ENCODE measurements at places on chromosomes 1 and 21.
A peak's percentile ranks its signal among the peaks of the same experiment; 100 is the strongest.

DNA sequence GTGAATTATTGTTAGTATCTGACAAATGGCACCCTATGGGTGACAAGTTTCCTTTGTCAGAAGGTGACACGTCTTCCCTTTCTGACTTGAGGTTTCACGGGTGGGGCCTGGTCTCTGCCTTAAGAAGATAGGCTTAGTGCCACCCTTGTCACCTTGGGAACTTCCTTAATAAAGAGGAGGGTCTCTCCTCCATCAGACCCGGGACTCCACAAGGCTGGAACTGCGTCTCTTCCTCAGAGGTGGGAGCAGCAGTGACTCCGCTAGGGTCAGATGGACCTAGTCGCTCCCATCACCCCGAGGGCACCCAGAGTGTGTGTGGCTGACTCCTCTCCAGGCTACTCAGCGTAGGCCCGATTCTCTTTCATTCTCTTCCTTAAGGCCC, 774 bp upstream of the WDTC1 start:
- DNase-seq: peak; percentile 2

- no peak for DNase-seq
Observed at GRCh38 chr21:34201001-34201400, 127.6 kb downstream of the MRPS6 start.

DNA sequence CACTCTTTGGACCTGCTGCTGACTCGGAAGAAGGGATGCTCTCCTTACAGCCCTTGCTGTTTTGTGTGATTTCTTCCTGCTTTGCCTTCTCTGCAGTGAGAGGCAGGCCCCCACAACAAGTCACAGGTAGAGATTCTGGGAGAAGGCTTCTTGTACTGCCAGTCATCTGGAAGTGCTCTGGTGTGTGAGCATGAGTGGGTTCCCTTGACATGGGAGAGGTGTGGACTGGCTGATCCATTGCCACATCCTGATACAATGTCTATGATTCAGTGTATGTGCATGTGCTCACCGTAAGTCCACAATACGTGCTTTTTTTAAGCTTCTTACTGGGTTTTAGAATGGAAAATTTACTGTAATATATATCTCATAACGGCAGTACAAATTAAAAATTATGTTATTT, 46.0 kb upstream of the PLA2G4A start:
- DNase-seq: no peak

GRCh38 chr1:153786038-153786790, 11.0 kb downstream of the SLC27A3 start:
- no peak for DNase-seq

DNA sequence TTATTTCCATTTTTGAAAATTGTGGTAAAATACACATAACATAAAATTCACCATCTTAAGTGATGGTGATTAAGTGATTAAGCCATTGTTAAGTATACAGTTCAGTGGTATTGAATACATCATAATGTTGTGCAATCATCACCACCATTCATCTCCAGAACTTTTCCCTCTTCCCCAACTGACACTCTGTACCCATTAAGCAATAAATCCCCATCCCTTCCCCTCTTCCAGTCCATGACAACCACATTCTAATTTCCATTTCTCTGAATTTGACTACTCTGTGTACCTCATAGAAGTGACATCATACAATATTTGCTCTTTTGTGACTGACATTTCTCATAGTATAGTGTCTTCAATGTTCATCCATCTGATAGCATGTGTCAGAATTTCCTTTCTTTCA, 124.8 kb downstream of the DISC1 start:
- DNase-seq: no peak

- peak; percentile 100 for DNase-seq
Observed at GRCh38 chr1:153922972-153923925, at the start of gene GATAD2B. Gene GATAD2B (minus strand): TSS chr1:153922972. CDS start chr1:153828347, 94,625 bp downstream.

- no peak for DNase-seq
Observed at GRCh38 chr1:11279630-11280029, 6.6 kb downstream of the UBIAD1 start.

DNA sequence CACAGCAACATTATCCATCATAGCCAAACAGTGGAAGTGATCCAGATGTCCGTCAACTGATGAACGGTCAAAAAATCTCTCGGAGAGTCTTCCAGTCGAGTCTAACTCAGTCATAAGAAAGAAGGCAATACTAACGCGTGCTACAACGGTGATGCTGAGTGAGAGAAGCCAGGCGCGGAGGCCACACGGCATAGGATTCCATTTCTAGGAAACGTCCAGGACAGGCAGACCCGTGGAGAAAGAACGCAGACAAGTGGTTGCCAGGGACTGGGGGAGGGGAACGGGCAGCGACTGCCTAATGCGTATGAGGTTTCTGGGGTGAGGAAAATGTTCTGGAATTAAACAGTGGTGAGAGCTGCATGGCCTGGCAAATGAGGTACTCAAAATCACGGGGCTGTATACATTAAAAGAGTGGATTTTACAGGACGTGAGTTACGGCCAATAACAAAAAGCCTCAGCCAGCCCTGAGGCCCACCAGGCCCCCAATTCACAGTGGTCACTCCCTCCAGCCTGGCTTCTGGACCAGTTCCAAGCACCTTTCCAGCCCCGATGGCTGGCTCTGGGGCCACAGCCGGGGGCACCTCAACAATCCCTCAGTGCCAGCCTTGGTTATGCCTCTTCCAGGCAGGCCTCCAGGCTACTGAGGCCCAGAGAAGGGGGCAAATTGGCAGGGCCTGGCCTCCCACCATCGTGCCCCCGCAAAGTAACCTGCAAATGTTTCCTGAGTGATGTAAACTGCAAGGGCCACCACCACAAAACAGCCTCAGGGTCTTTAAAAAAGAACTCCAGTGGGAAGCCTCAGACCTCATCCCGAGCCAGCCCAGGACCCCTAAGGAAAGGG, 3.4 kb downstream of the WNT9A start:
- DNase-seq: no peak

DNA sequence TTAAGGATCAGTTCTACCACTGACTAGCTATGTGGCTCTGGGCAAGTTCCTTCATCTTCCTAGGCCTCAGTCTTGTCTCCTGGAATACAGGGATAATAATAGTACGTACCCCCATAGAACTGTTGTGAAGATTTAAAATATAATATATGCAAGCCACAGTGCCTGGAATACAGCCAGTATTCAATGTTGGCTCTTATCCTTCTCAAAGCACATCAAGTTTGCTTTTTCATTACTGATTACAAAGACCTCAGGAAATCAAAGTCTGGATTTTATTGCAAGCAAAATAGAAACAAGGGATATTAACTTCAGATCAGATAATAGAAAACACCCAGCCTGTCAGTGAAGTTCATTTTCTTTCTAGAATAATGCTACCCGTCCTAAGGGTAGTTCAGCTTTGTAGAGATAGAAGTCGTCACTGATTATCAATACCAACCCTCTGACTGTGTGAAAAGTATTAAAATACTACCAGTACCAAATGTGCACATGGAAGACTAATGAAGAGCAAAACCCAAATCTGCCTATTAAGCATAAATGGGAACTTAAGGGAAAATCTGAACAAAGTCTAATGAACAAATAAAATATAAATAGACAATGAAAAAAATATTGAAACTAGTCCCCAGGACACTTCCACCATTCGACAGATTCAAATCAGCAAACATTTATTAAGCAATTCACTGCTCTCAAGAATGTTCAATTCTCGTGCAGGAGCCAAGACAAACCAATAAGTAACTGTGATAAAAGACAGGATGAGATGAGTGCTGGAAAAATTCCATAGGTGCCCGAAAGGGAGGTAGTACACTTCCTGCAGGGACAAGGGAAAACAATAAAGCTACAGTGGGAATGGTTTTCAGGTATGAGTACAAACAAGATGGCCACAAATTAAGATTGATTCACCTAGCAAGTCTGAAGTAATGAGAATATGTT, 206.2 kb downstream of the SMYD3 start:
- DNase-seq: peak; percentile 24

DNA sequence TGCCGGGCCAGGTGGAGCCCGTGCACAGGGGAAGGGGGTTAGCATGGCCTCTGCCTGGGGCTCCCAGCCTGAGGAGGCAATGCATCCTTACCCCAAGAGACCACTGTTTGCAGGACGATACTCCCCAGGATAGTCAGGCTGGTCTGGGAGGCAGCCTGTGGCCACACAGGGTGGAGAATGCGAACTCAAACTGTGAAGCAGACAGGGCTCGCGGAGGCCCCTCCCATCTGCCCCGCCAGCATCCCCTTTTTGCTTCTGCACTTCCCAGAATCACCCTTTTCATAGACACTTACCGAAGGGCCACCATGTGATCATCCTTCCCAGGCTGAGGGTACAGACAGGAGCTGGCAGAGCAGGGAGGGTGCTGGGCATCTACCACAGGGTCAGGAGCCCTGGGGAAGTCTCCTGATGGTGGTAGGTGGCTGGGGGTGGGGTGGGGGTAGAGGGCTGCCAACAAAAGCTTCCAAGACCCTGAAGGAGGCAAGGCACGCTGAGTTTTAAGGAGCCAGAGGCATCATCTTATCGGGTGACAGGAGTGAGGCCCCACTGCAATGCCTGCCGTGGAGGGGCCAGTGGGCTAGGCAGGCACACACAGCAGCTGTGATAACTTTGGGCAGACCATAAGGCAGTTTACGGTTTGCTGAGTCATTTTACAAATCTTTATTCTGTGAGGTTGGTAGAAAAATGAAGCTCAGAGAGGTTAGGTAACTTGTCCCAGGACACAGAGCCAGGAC, 31.3 kb upstream of the BTG2 start:
- no peak for DNase-seq

DNA sequence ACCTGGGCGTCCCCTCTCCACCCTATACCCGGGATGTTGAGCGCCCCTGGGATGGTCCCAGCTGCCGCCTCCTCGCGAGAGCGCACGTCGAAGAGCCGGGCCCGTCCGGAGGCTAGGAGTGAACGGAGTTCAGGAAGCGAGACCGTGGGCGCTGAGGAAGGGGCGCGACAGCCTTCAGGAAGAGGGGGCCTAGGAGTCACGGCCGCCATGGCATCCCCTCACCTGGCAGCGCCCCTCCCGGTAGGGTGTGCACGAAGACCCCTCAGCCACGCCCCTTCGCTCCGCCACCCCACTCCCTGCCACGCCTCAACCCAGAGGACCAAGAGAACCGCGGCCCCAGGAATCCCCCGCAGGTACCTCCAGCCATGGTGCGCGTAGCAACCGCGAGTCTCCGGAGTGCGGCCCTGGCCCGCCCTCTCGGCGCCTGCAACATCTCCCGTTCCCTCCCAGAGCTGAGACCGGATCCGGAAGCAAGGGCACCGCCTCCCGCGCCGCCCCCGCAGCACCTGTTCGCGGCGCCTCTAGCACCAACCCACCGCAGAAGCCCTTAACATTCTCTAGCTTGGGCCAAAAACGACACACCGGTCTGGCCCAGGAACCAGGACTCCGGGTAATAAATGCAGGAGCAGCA, at the start of gene TSTD1:
Gene TSTD1, minus strand, starts transcription at position 442 of the 631 bp plus-strand sequence. Its CDS starts 75 bp downstream, at position 367.
- DNase-seq: peak; percentile 62

GRCh38 chr1:11693024-11693590, 1.6 kb downstream of the DRAXIN start:
- DNase-seq: peak; percentile 93

DNA sequence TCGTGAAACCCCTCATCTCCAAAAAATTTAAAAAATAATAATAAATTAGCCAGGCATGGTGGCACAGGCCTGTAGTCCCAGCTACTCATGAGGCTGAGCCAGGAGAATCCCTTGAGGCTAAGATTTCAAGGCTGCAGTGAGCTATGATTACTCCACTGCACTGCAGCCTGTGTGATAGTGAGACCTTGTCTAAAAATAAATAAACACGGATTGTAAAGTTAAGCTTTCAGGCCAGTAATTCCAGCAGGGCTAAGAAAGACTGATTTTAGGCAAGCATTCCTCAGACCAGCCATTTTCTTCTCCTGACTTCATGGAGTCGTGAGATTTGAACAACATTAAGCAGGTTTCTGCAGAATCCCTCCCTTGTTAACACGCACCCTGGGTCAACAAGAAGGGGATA, 77.2 kb upstream of the EFHD2 start:
- DNase-seq: no peak

DNA sequence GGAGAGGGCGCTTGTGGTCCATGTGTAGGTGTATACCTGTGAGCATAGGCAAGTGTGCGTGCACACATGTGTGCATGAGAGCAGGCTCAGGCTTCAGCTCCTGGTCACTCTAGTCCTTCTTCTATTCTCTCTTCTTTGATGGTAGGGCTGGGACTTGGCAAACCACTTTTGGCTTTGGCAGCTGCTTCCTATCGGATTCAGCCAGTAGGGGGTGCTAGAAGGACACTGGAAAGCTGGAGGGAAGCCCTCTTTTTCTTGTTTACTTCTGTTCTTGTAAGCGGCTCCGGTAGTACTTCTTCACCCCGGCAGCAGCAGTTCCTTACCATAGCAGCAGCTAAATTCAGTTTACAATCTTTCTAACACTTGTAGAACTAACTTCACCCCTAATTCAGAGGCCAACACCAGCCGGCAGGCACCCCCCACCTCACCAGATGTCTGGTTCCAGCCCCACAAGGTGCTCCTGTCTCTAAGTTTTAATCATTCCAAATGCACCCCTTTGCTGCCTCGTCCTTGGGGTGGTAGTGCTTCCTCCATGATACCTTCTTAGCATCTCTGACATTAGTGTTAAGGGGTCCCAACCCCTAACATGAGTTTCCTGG, 25.1 kb downstream of the NENF start:
- peak; percentile 52 for DNase-seq

GRCh38 chr1:109821831-109822745, 58.4 kb upstream of the EPS8L3 start:
- DNase-seq: peak; percentile 31

GRCh38 chr1:244678697-244679096, 25.8 kb downstream of the DESI2 start:
- no peak for DNase-seq

DNA sequence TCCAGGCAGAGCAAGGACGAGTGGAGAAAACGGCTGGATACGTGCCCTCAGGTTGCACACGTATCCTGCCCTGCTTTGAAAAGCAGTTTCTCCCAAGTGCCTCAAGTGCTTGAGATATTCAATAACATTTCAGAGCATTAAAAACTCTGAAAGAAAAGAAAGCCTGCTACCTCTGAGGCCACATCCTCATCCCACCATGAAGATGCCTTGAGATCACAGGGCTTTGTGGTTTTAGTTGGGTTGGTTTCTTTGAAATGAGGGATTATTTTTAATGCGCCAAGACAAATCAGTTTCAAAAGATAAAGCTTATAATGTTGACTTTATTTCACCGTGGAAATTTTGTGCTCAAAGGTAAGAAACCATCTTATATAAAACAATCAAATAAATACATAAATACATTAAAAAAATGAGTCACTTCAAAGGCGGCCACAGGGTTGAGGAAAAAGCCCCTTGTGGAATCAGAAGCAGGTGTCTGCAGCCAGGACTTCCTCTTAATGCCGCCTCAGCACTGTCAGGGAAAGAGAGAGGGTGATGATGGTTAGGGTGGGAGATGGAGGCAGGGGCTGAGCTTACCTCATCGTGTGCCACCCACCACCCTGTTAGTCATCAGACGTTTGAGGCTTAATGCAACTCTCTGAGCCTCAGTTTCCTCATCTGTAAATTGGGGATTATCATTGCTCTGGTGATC, 1.4 kb downstream of the NPPB start:
- no peak for DNase-seq

GRCh38 chr1:6113116-6113515, 67.0 kb downstream of the CHD5 start:
- no peak for DNase-seq

- DNase-seq: no peak
Observed at GRCh38 chr1:58786184-58786926, 2.5 kb upstream of the JUN start.

- peak; percentile 82 for DNase-seq
Observed at GRCh38 chr1:1080122-1080757, 6.1 kb upstream of the RNF223 start.

- DNase-seq: no peak
Observed at GRCh38 chr1:42670425-42670824, 11.8 kb upstream of the YBX1 start.

GRCh38 chr1:27099587-27100334, 55.2 kb downstream of the SLC9A1 start:
- DNase-seq: peak; percentile 81
